Transverse colon (tissue), 4 donors: ENCODE measurements at places on chromosomes 11 and 22. TPM values are rescaled to one million over a fixed set of nuclear protein-coding genes. Genes with fewer than 3 reads are reported as not detected.

The GRIA4 gene
- total RNA-seq, result 0.79 TPM

The C11orf97 gene
- not detected for total RNA-seq

The OR10D3 gene
- total RNA-seq, result not detected

The TTC28 gene
- 7.6 TPM for total RNA-seq

The ZFP91 gene
- total RNA-seq, result 59.2 TPM

The MMP12 gene
- total RNA-seq, result not detected

The SLC22A25 gene
- total RNA-seq, result not detected

The TSKU gene
- total RNA-seq, result 80.7 TPM

DNA sequence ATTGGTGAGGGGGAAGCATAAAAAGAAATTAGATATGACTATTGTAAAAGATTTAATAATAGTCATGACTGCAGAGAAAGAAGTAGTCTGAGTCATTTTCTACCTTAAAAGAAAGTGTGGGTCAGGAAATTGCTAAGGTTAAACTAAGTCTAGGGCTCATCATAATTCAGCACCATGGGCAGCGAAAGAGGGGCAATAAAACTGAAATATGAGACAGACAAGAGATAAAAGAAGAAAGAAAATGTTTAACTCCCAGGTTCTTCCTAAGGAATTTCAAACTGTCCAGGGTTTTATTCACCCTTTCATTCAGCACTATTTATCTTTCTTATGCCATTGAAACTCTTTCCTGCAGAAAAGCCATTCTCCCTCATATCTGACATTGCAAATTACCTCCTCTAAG is 114.4 kb upstream of the API5 start:
- H3K4me3 ChIP-seq, result no peak overlapping the region
- H3K4me1 ChIP-seq, result no peaks in the 10 kb centered on the region
- H3K36me3 ChIP-seq, result no peaks in the 10 kb centered on the region

GRCh38 chr11:119446871-119447663 is 24.1 kb upstream of the THY1 start:
- H3K4me3 ChIP-seq, result no peak overlapping the region
- no peak for DNase-seq
- no peaks in the 10 kb centered on the region for H3K4me1 ChIP-seq
- H3K27me3 ChIP-seq, result no peaks in the 10 kb centered on the region
- H3K27ac ChIP-seq, result no peak overlapping the region
- H3K36me3 ChIP-seq, result no peaks in the 10 kb centered on the region

DNA sequence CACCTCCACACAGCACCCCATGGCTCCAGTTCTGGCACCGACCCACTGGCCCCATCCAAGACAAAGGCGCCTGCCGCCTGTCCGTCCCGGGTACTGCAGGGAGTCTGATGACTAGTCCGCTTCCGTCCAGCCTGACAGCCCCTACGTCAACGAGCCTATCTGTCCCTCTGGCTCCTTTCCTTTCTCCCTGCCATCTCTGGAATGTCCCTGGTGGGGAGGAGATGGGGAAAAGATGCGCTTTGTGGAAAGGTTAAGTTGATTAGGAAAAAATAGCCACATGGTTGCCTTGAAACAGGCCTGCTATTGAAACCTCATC is 10.4 kb downstream of the PDGFB start:
- DNase-seq, result no peak
- H3K27ac ChIP-seq, result peak overlapping the region; percentile 75
- H3K4me1 ChIP-seq, result no peaks in the 10 kb centered on the region

DNA sequence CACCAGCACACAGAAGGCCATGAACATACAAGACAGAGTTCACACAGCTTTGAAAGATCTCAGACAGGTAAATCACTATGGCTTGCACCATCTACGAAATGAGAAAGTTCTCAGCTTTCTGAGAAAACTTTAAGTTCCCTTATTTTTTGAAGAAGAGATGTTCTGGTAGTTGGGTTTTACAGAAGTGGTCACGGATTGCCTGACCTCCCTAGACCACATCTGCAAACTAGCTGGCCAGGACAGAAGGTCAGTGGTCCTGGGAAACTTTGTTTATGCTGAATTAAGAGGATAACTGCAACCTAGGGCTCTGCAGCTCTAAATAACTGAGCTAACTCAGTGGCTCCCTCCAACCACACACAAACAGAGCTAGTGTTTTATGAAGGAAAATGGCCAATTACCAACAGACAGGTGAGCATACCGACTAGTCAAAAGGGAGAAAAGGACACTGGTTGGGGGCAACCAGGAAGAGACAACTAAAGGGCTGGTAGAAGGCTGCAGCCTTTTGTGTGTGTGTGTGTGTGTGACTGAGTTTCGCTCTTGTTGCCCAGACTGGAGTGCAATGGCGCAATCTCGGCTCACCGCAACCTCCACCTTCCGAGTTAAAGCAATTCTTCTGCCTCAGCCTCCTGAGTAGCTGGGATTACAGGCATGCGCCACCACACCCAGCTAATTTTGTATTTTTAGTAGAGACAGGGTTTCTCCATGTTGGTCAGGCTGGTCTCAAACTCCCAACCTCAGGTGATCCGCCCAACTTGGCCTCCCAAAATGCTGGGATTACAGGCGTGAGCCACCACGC is 8.5 kb upstream of the SCN2B start:
- H3K4me3 ChIP-seq, result no peak overlapping the region
- H3K4me1 ChIP-seq, result peaks cover 9% of the 10 kb centered on the region
- peaks cover 10% of the 10 kb centered on the region for H3K27me3 ChIP-seq
- no peak for DNase-seq

DNA sequence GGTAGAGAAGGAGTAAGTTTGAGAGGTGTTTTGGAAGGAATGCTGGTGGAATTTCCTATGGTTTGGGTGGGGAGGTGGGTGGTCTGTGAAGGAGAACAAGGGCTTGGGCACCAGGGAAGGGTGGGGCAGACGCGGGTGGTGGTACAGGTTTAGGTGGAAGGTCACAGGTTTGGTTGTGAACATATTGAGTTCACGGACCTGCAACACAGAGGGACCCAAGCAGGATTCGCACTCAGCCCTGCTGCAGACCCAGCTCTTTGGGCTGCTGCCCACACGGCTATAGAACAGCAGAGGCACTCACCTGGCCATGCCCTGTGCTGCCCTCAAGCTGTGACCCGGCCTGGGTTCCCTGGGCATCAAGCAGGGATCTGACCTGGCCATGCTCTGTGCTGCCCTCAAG is 33.5 kb upstream of the EMID1 start:
- no peaks in the 10 kb centered on the region for H3K27me3 ChIP-seq
- no peak for DNase-seq
- no peak overlapping the region for H3K27ac ChIP-seq
- H3K4me1 ChIP-seq, result no peaks in the 10 kb centered on the region
- H3K4me3 ChIP-seq, result no peak overlapping the region

- no peaks in the 10 kb centered on the region for H3K4me1 ChIP-seq
- no peaks in the 10 kb centered on the region for H3K36me3 ChIP-seq
- no peak for DNase-seq
- H3K4me3 ChIP-seq, result no peak overlapping the region
- no peaks in the 10 kb centered on the region for H3K27me3 ChIP-seq
These were observed 282.3 kb upstream of the CTSC start for GRCh38 chr11:88619656-88620385.

GRCh38 chr11:78514922-78515502 is 59.7 kb downstream of the NARS2 start:
- no peak overlapping the region for H3K27ac ChIP-seq
- no peak overlapping the region for H3K4me3 ChIP-seq
- H3K36me3 ChIP-seq, result no peaks in the 10 kb centered on the region
- no peak for DNase-seq
- H3K4me1 ChIP-seq, result no peaks in the 10 kb centered on the region
- H3K27me3 ChIP-seq, result no peaks in the 10 kb centered on the region

DNA sequence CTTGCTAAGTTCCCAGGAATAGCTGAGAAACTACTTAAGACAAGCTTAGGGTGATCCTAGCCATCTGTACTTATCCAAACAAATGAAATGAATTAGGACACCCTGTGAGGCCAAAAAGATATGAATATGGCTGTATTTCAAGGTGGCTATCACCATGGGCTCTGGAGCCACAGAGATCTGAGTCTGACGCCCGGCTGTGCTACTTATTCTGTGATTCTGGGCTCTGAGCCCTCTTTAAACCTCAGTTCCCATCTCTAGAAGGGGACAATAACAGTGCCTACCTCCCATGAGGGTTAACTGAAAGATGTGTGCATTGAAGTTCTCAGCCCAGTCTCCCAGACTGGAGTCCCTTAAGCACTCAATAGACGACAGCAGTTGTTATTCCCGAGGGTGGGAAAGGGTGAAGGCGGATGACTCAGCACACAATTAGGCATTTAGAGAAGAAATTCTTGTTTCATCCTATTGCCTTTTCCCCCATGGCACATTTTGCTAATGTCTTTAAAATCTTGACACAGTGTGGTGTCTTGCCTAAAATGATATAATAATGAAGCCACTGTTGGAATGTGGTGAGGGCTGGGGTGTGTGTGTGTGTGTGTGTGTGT is 132.5 kb downstream of the ADAMTS15 start:
- no peaks in the 10 kb centered on the region for H3K27me3 ChIP-seq
- no peak overlapping the region for H3K4me3 ChIP-seq
- H3K4me1 ChIP-seq, result peaks cover 8% of the 10 kb centered on the region
- no peaks in the 10 kb centered on the region for H3K36me3 ChIP-seq

DNA sequence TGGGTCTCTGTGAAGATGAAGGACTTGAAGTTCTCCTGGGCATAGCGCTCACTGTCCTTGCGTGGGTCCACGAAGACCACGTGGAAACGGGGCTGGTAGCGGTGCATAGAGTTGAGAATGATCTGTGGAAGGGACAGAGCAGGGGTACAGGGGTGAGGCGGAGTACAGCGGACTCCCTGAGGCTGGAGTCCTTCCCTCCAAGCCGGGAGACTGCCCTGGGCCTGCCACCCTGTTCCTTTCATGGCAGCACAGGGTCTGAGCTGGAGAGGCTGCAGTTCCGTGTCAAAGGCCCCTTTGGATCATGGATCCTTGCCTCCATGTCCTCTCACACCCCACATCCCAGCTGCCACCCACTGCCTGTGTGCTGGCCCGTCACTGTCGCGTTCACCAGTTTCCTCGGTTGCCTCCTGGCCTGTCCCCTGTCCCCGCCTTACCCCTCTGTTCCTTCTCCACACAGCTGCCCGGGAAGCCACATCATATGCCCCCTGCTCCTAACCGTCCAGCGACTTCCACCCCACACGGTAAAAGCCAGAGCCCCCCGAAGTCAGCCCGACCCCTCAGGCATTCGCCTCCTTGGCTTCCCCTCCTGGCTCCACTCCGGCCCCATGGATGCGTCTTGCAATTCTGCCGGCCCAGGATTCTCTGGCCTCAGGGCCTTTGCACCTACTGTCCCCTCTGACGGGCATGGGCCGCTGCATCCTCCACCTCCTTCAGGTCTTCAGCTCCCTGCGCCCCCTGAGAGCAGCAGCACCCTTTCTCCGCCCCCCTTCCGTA is 3.4 kb upstream of the NUDT8 start:
- peak overlapping the region; percentile 96 for H3K27ac ChIP-seq
- DNase-seq, result no peak
- peaks cover 37% of the 10 kb centered on the region for H3K4me1 ChIP-seq
- no peak overlapping the region for H3K4me3 ChIP-seq
- no peaks in the 10 kb centered on the region for H3K36me3 ChIP-seq
- H3K27me3 ChIP-seq, result no peaks in the 10 kb centered on the region

DNA sequence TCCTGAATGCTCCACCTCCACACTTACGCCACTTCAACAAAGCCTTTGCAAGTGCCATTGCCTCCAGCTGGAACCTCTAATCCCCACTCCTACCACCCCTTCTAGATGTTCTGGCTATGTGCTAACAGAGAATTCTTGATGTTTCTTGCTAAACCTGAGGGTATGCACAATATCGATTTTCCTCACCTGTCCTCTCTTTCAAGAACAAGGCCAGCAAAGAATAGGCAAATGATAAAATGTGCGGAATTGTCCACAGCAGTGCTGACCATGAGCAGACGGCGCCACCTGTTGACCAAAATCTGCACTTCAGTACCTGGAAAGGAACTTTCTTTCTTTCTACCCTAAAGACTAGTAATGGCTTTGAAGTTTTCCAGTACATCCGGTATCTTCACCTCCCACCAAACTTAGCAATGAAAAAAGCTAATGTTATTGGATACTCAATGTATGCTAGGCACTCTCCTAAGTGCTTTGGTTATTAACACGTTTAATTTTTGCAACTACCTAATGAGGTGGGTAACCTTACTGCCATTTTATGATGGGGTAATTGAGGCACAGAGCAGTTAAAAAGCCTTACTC is 3.4 kb downstream of the TIMM10 start:
- peak; percentile 78 for DNase-seq
- no peak overlapping the region for H3K27ac ChIP-seq
- peaks cover 20% of the 10 kb centered on the region for H3K4me1 ChIP-seq
- H3K4me3 ChIP-seq, result no peak overlapping the region

DNA sequence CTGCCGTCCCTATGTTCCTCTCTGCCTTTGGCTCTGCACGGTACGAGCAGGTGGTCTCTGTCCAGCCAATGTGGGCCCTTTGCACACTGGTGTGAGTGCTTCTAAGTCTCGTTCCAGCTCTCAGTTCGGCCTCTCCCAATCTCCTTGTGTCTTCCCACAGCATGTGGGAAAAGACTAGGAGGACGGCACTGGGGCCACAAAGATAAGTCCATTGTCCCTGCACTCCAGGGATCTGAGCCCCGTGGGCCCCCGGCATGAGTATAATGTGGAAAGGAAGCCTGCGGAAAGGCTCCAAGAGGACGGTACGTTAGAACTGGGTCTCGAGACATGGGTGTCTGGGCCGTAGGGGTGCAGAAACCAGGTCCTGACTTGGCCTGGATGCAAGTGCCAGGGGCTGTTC is 16.4 kb downstream of the MYEOV start:
- no peak overlapping the region for H3K4me3 ChIP-seq
- no peak for DNase-seq
- no peak overlapping the region for H3K27ac ChIP-seq

GRCh38 chr11:101448881-101449442 is 134.8 kb downstream of the TRPC6 start:
- no peaks in the 10 kb centered on the region for H3K27me3 ChIP-seq
- no peak overlapping the region for H3K27ac ChIP-seq
- H3K36me3 ChIP-seq, result no peaks in the 10 kb centered on the region
- DNase-seq, result no peak
- H3K4me3 ChIP-seq, result no peak overlapping the region
- peaks cover 4% of the 10 kb centered on the region for H3K4me1 ChIP-seq

- no peaks in the 10 kb centered on the region for H3K27me3 ChIP-seq
- no peak overlapping the region for H3K4me3 ChIP-seq
- no peak overlapping the region for H3K27ac ChIP-seq
These were observed 267.3 kb upstream of the MPPED2 start for GRCh38 chr11:30853439-30853838.
